ENCODE measurements at places on chromosomes 6 and 20. TPM values are rescaled to one million over a fixed set of nuclear protein-coding genes. Genes with fewer than 3 reads are reported as not detected.

The BFSP1 gene
- polyA plus RNA-seq: 2.5 TPM

The UBD gene
- polyA plus RNA-seq: 0.10 TPM

The CPNE5 gene
- 49.4 TPM for polyA plus RNA-seq

The ADGRF4 gene
- not detected for polyA plus RNA-seq

The ROS1 gene
- not detected for polyA plus RNA-seq

The FRK gene
- polyA plus RNA-seq: under 0.01 TPM

The SGK2 gene
- 0.21 TPM for polyA plus RNA-seq

The SLC12A5 gene
- 2.3 TPM for polyA plus RNA-seq

The SLC16A10 gene
- 0.18 TPM for polyA plus RNA-seq

The TLDC2 gene
- not detected for polyA plus RNA-seq

The CLDN20 gene
- polyA plus RNA-seq: not detected

The RNF144B gene
- polyA plus RNA-seq: 18.1 TPM

The ENPP5 gene
- polyA plus RNA-seq: not detected

The DZANK1 gene
- 1.1 TPM for polyA plus RNA-seq
